Kidney glomerular epithelial cell (primary cell): ENCODE measurements at places on chromosomes 3 and 15.

- no peak for DNase-seq
Observed at GRCh38 chr15:62428851-62429598, 263.9 kb upstream of the C2CD4B start.

- no peak for DNase-seq
Observed at GRCh38 chr3:13113346-13114330, 40.4 kb upstream of the IQSEC1 start.

GRCh38 chr15:99117563-99118257 is 12.8 kb downstream of the SYNM start:
- no peak for DNase-seq

- DNase-seq = no peak
Observed at GRCh38 chr15:69499521-69500211, 47.0 kb downstream of the RPLP1 start.

DNA sequence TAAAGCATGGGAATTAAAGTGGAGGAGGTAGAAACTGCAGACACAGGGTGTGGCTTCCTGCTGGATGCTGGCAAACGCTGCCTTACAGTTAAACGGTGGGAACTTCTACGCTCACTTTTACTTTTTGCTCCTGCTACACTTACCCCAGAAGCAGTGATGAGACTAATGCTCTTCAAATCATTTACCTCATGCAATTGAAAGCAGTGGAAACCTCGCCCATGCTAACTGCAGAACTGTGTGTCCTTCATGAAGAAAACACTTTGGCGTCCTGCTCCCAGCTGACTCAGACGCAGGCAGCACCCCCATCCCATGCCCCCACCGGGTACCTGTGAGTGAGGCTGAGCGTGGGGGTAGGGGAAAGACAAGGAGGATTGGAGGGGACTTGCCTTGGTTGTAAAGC is 31.8 kb downstream of the UPK1B start:
- DNase-seq = no peak
